AG04450 (cell line): ENCODE measurements at places on chromosomes 1 and 21. TPM values are rescaled to one million over a fixed set of nuclear protein-coding genes. Genes with fewer than 3 reads are reported as not detected.
A peak's percentile ranks its signal among the peaks of the same experiment; 100 is the strongest.

FOXD2 gene
- polyA plus RNA-seq = 0.01 TPM in 1 of 2 replicates, not detected in the other

GRCh38 chr1:204652497-204652896, 33.0 kb downstream of the LRRN2 start:
- no peak for DNase-seq

GRCh38 chr1:30043731-30044408, 679.5 kb downstream of the MATN1 start:
- DNase-seq = no peak

DNA sequence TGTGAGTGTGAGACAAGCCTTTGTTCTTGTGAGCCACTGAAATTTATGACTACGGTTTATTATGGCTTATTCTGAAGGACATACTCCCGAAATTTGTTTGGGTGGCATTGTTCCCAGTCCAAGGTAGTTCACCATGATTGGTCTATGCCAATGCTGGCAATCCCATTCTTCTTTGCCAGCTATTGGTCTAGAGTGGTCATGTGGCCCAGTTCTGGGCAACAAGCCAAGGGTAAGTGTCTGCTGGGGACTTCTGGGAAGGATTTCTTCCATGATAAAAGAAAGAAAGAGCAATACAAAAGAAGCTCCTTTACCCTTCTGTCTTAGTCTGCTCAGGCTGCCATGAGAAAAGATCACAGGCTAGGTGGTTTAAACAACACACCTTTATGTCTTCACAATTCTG, 201.6 kb downstream of the SLC35F3 start:
- DNase-seq = no peak

- no peak for DNase-seq
Measured at GRCh38 chr1:16133007-16133961, 22.6 kb downstream of the EPHA2 start.

DNA sequence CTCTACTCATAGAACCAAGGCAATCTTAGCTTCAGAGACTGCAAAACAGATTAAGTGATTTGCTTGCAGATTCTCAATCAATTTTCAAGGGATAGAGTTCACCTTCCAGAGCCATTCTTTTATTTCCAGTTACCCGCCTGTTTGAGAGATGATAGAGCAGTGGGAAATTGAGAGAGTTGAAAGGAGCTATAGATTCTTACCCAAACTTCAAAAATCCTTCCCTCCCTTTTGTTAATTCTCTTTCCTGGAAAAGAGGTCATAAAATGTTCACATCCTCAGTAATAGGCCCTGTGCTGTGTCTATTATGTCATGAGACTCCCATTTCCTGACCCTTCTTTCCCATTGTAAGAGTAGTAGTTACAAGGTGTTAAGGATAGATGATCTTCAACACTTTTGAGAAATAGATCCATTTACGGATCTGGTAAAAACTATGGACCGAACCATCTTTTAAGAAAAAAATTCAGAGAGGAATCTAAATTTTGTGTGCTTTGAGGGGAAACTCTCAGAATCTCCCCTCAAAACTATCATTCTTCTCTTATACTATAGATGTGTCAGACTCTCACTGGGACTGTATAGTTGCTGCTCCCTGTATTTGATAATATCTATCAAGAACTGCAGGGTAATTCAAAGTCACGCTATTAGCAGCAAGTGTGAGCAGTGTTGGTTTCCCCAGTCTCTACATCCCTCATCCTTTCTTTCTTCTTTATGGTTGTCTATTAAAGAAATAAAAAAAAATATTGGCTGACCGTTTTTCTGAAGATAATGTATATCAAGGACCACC, 8.0 kb downstream of the RGS4 start:
- no peak for DNase-seq

ZNF648 gene
- not detected in 2 replicates for polyA plus RNA-seq

A3GALT2 gene
- polyA plus RNA-seq = not detected in 2 replicates

CDK11A gene
- 6.0 and 10.6 TPM in 2 replicates for polyA plus RNA-seq

CDCA8 gene
- 7.1 and 9.6 TPM in 2 replicates for polyA plus RNA-seq

SMPDL3B gene
- 0.05 and 0.07 TPM in 2 replicates for polyA plus RNA-seq

IL20 gene
- polyA plus RNA-seq = not detected in 2 replicates

GRCh38 chr1:51070011-51070410, 32.0 kb upstream of the C1orf185 start:
- DNase-seq = no peak

GRCh38 chr1:240719953-240720700, 108.2 kb upstream of the GREM2 start:
- no peak for DNase-seq

LGR6 gene
- polyA plus RNA-seq = not detected in 2 replicates

- DNase-seq = no peak
Measured at GRCh38 chr1:35590476-35591040, 17.4 kb downstream of the TFAP2E start.

DNA sequence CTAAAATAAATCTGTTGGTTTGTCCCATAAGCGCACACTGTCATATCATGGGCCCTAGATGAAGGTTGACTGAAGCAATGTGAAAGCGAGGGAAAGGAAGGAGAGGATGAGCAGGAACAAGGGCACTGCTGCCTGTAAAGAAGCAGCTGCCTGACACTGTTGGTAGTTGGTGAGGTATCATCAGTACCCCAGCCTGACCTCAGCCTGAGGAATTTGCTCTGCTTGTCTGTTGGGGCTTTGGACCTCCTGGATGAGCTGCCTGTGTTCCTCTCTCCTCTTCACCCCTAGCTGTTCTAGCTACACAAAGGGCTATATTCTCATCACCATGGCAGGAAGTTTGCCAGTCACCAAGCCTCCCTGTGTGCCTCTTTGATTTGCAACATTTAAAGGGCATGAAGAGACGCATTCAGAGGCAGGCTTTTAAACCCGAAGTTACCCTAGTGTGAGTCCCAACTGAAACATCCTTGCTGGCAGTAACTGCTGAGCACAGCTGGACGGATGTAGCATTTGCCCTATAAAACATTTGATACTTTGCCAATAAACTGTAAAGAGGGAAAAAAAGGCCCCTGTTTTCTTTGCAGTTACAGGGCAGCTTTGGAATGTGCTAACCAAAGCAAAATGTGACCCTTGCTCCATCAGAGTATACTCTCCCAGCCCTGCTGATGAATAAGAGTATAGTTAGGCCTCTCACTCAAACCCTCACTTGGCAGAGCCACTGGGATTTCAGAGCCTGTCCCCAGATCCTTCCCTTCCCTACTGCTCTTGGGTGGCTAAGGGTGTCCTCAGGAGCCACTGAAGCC, 22.2 kb upstream of the SPATA6 start:
- DNase-seq = peak; percentile 90

C1orf210 gene
- not detected in 2 replicates for polyA plus RNA-seq

CR1 gene
- polyA plus RNA-seq = not detected in 2 replicates

GRCh38 chr1:94273111-94273510, 35.7 kb upstream of the ARHGAP29 start:
- DNase-seq = no peak

SPATA46 gene
- not detected in 2 replicates for polyA plus RNA-seq

ADGRL4 gene
- 11.9 and 16.6 TPM in 2 replicates for polyA plus RNA-seq

LAMC1 gene
- polyA plus RNA-seq = 322 and 348 TPM in 2 replicates

GRCh38 chr21:41562101-41563000, 54.4 kb upstream of the TMPRSS2 start:
- DNase-seq = no peak

CFAP141 gene
- not detected in 2 replicates for polyA plus RNA-seq

TTC34 gene
- polyA plus RNA-seq = 0.06 TPM in 2 replicates

DNA sequence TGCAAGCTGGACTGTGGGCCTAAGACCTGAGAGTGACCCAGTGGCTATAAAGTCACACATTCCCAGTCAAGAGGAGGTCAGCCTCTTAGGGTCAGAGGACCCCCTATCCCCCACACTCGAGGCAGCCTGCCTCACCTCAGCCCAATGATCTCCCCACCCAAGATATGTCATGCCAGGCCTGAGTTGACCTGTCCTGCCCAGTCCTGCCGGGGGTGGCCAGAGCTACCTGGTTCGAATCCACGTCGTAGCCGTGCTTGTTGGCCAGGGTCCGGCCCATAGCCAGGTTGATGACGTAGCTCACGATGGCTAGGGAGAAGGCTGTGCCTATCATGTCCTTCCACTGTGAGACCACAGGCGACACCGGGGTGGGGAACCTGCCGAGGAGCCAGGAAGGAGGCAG, 15.6 kb downstream of the SLC26A9 start:
- DNase-seq = no peak

- DNase-seq = peak; percentile 93
Measured at GRCh38 chr1:55724551-55725325, 509.6 kb upstream of the USP24 start.

STIL gene
- 3.5 and 6.4 TPM in 2 replicates for polyA plus RNA-seq

- DNase-seq = no peak
Measured at GRCh38 chr1:18927082-18927653, 24.8 kb upstream of the ALDH4A1 start.
